ENCODE measurements at places on chromosomes 3 and 15.
A peak's percentile ranks its signal among the peaks of the same experiment; 100 is the strongest.

DNA sequence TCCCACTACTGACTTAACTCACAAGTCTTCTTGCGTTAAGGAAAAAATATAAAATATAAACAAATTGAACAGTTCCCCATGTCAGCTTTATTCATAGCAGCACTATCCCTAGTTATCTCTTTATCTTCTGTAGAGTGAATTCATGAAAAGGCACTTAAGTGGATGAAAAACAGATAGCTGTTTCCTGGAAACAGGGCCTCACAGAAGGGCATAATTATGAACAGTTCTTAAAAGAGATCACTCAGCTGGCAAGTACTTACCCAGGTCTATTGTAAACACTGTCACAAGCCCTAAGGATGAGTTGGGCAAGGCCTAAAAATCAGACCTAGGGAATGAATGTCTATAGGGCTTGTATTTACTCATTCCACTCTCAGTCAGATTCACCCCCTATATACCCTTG, 10.7 kb downstream of the MB21D2 start:
- no peak for DNase-seq

DNA sequence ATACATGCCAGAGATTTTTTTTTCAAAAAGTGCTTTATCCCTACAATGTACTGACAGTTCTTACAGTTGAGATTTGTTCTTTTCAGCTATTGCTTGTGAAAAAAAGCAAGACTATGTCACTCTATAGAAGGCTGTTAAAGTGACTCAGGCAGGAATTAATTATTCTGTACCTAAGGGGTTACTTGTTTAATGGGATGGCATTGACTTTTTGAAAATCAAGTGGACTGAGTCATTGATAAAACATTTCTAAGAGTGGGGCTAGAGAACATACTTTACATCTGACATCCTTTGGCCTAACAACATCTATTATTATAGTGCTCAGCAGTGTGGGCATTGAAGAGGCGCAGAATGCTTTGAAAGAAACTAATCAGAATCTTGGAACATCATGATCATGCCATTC, 34.3 kb downstream of the INTS14 start:
- no peak for DNase-seq

- DNase-seq, result no peak
These were observed 58.8 kb downstream of the SLCO2A1 start for GRCh38 chr3:133970916-133971315.

GRCh38 chr3:45580112-45580765, 14.3 kb upstream of the LIMD1 start:
- no peak for DNase-seq

DNA sequence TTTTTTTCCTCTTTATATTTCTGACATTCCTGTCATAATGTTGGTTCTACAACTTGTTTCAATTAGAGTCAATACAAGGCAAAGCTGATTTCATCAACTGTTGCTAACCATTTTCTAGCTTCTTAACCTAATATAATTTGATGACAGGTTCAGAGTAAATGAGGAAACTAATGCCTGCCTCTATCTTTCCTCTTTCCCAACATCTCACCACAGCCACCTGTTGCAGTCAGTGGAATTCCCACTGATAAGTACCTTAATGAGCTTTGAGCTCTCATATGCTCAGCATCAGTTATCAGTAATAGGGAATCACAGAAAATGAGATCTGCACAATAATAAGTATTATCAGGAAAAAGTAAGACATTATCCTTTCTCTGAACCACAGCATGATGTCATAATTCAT, 241.9 kb downstream of the MEIS2 start:
- DNase-seq, result no peak

GRCh38 chr3:152192936-152193672, 75.6 kb upstream of the MBNL1 start:
- no peak for DNase-seq

- DNase-seq, result no peak
These were observed 28.6 kb upstream of the RAB7A start for GRCh38 chr3:128697341-128697740.

DNA sequence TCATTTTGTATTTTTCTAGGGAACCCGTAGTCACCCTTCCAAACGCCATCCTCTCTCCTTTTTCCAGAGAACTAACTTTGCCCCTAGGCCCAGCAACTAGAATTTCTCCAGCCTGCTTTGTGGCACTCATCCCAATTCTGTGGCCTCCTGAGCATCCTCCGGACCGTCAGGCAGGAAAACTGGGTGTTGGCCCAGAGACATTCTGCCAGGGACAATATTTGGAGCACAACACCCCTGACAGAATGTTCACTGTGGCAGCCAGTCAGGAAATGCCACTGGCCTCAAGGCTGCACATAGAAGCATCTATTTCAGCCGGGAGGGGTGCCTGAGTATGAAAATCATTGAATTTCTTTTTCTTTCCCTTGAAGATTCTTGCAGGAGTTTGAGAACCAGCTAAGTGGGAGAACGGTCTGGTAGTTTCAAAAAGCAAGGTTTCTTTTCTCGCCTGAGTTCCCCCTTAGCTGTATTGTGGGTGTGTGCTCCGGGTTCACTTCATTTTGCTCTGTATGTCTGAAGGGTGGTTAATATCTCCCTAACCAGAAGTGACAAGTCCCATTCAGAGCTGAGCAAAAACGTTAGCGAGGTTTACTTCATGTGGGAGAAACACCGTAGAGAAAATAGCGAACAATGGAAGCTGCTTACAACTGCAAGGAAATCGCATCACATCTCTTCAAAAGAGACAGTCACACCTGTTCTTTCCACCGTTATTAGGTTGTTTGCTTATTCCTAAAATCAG, 108.1 kb upstream of the TPM1 start:
- no peak for DNase-seq

GRCh38 chr15:39406485-39406884, 174.4 kb upstream of the THBS1 start:
- no peak for DNase-seq

GRCh38 chr3:106071306-106071705, 202.5 kb upstream of the CBLB start:
- DNase-seq, result no peak

GRCh38 chr15:68559345-68560310, 19.2 kb upstream of the CORO2B start:
- DNase-seq, result peak; percentile 53

- no peak for DNase-seq
These were observed 15.5 kb downstream of the STIMATE start for GRCh38 chr3:52881871-52882270.

GRCh38 chr3:49383387-49383786, 25.2 kb upstream of the GPX1 start:
- DNase-seq, result no peak

- no peak for DNase-seq
These were observed 41.9 kb upstream of the THBS1 start for GRCh38 chr15:39538936-39539335.

DNA sequence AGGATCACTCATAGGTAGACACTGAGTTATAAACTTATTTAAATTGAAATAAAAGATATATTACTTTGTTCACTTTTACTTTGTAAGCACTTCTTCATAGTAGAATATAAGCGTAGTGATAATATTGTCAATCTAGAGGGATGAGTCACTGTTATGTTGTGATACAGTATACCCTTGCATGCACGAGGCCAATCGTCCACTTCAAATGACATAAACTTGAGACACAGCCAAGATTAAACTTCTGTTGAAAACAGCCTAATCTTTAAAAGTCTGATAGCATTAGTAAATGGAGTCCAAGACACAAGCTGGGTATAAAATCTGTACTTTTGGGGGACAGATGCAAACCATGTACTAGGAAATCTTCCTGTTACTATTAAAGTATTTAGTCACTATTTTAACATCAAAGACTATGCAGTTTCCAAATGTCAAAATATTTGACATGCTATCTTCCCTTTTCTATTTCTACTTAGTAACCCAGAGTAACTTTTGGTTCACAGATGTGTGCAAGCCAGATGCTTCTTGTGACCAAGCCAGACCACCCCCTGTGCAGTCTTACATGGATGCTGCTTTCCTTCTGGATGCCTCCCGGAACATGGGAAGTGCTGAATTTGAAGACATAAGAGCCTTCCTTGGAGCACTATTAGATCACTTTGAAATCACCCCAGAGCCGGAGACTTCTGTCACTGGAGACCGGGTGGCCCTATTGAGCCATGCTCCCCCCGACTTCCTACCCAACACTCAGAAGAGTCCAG, 85.3 kb downstream of the PIK3R4 start:
- DNase-seq, result no peak

GRCh38 chr3:53350652-53351051, 3.3 kb upstream of the DCP1A start:
- no peak for DNase-seq

DNA sequence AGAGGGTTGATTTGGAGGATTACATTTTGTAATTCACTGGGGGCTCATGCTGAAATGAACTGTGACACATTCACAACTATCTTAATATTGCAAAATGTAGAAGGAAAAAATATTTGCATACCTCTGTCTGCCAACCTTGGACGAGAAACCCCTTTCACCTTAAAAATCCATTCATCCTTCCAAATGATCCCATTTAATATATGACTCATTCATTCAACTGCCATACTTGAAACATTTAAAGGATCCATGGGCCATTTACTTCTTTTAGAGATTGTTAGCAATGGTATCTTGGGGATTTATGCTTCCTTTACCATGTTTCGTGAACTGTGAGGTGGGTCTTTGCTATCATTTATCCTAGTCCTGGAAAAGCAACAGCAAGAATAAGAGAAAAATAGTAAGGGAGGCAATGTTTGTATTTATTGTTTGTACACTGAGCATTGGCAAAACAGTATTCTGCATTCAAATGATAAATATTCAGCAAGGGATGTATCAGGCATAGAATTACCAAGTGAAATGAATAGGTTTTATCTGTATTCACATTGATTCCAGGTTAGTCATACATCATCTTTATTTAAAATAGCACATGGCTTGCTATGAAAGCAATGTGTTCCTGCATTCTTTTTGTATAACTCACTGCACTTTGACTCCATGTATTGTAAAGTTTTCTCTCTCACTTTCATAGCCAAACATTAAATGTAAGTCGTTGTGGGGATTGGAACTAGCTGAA, 378.1 kb downstream of the NSUN3 start:
- no peak for DNase-seq

DNA sequence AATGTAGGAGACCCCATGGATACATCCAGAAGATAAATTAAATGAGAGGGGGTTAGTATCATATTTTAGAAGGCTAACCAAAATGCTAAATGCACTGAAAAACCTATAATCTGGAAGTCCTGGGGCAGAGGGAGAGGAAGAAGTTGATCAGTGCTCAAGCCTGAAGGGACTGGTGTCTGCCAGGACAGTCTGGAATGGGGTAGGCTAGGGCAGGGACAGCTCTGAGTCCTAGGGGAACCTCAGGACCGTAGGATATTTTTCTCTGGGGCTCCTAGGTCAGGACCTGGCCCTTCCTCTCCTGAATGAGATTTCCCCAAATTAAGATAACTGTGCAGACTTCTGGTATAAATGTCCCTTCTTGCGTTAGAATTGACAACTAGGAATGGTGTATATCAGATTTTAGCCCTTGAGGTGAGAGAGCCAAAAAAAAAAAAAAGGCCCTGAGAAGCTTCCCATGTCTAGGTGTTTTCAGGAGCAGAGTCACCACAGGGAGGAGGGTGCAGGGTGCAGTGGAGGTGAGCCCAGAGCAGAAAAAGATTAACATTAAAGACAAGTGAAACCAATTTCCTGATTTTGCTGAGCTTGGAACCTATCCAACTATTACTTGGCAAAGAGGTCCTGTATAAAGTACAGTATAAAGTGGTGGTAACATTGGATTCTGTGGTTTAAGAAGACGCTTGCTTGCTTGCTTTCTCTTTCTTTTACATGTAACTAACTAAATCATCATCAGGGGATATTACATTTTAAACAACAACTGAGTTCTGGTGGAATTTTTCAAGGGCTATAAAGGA, 63.5 kb downstream of the HACD2 start:
- no peak for DNase-seq

DNA sequence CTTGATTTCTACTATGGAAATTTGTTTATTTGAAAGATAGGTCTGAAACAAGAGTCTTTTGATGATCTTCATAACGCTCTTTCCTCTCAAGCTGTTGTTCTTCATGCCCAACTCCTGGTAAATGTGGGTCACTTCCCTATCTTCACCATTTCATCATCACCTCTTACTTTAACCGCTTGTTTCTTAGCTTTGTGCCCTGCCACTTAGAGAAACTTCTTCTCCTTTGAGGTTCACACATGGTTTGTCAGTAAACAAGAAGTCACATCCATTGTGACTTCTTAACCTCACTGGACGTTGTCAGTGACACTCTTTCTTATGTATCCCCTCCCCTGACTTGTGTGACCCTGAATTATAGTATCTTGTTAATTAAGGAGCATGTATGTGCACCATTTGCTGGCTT, 16.9 kb upstream of the P2RY13 start:
- no peak for DNase-seq

GRCh38 chr3:192850451-192850981, 67.1 kb downstream of the MB21D2 start:
- peak; percentile 49 for DNase-seq

DNA sequence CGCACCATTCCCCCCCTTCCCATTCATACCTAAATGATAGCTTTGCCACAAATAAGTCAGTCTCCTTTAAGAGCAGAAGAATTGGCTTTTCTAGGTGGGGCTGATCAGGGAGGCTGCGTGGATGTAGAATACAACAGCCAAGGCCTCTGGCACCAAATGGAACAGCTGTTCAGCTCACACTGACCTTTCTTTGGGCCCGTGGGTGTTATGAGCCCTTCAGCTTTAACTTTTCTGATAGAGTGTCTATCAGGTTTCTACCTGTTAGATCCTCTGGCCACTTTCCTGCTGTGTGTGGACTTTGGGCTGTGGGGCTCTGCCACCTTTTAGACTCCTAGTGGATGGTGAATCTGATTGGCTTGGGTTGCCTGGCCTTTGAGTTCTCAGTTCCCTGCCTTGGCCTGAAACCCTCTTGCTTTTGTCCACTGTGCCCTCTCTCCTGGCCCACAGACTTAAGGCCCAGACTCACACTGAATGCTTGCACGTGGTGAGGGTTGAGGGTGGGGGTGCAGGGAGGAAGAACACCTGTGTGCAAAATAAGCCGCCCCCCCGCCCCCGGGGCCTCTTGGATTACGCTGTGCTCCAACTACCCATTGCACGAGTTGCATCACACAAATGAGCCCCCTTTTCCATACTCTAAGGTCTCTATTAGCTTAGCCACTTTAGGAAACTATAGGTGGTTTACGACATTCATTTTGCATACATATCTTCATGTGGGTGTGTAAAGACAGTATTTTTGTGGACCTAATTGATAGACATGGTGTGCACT, 1.3 kb upstream of the RFX7 start:
- peak; percentile 52 for DNase-seq

- DNase-seq, result no peak
These were observed 2.0 kb downstream of the RAB7A start for GRCh38 chr3:128727996-128728395.

GRCh38 chr3:60160822-60161748, 1090.2 kb downstream of the FHIT start:
- no peak for DNase-seq

- no peak for DNase-seq
These were observed 703.0 kb upstream of the ZNF385D start for GRCh38 chr3:22453906-22454535.

DNA sequence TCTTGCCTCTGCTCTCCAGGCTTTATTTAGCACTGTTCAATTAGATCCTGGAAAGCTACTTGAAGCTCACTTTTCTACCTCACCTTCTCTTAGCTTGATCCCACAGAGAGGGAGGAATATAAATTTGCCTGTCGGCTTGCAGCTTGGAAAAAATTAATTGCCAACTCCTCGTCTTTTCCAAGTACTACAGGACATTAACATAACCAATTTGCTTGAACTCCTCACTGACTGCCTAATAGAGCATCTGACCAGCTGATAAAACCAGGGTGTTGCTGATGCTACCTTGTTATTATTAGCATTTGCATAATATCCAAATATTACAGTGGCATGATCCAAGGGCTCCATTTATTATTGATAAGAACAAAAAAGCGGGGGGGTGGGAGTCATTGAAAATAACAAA, 561.8 kb downstream of the MCTP2 start:
- no peak for DNase-seq

Measured in stimulated activated CD4-positive, alpha-beta T cell treated with anti-CD3 and anti-CD28 coated beads, TNF-alpha, amount 100 ng/mL, for 48 hours (primary cell).